ENCODE measurements at places on chromosomes 3 and 15.

DNA sequence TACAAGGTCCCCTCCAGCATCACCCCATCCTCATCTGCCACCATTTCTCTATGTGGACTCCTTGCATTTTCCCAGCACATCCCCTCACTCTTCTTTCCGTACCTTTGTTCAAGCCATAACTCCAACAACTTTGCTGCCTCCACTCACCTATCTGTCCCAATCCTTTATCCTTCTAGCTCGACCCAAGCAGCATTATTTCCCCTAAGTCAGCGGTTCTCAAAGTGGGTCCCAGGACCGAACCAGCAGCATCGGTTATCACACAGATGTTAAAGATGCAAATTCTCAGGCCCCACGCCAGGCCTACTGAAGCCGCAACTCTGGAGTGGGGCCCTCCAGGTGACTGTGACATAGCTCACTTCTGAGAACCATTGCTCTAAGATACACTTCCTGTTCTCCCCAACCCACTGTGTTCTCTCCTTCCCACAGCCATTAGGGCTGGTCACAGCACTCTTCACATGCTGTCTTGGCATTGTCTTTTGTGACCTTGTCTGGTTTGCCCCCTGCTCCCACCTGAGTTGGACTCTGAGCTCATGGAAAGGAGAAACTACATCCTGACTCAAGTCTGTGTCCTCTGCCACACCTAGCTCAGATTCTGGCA is 56.2 kb downstream of the AAGAB start:
- no peak for DNase-seq

DNA sequence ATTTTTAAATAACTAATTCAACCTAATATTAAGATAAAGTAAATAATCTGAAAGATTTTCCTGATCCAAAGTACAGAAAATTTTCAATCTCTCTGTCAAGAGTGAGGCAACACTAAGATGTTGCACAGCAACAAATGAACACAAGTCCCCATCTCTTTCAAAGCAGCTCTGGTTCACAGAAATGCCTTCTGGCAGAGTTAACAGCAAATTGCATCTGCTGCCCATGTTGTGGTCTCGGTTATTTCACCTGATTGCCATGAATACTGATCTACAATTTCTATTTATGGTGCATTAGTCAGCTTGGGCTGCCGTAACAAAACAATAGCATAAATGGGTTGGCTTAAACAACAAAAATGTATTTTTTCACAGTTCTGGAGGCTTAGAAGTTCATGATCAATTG is 167.3 kb downstream of the BCHE start:
- no peak for DNase-seq

DNA sequence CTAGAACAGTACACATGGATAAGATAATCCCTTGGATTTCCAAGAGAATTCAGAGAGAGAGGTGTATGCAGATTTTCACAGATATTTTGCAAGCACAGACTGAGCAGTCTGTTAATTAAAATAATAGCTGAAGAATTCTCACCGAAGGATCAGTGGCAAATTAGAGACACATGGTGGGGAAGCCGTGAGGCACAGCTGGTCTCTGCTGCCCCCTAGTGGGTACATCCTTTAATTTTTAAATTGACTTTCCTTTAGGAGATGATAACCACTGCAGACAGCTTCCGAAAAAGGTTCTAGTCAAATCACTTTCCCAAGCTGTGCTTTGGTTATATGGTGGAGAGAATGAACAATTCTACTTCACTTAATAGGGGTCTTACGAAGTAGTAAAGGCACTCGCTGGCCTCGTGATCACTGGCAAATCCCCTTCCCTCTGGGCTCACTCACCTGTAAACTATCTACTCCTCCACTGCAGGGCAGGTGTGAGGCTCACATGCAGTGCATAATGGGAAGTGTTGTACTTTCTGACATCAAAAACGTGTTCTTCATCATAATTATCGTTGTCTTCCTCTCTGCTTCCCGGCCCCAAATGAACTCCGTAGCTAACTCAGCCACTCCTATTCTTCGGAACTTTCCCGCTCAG is 19.5 kb downstream of the MESD start:
- peak; percentile 25 for DNase-seq

DNA sequence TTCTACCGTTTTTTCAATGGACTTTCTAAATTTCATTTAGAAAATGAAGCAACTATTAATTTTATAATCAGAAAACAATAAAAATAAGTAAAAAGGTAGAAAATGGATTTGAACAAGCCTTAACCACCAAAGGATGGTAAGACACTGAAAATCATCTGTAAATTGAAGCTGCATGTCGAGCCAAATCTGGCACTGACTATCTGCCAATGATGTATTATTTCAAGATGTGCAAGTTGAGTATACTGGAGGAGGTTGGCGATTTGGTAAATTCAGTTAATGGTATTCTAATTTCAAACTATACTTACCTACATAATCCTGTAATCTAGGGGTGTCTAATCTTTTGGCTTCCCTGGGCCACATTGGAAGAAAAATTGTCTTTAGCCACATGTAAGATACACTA is 93.5 kb downstream of the FMN1 start:
- no peak for DNase-seq

DNA sequence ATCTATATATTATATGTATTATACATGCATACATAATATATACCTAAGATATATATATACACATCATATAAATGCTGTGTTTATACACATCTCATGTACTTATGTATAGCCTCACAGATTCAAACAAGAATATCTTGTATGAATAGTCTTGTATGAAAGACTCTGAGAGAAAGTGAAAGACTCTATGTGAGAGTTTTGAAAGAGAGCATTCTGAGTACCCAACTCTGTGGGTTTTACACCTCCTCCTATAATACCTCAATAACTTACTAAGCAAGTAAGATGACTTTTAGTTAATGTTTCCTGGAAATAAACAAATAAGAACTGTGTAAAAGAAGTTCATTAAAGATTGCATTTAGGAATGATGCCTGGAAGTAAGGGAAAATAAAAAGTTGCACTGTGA is 108.1 kb upstream of the GMNC start:
- no peak for DNase-seq

- no peak for DNase-seq
These were observed 88.6 kb downstream of the ATP2B2 start for GRCh38 chr3:10416730-10417300.

DNA sequence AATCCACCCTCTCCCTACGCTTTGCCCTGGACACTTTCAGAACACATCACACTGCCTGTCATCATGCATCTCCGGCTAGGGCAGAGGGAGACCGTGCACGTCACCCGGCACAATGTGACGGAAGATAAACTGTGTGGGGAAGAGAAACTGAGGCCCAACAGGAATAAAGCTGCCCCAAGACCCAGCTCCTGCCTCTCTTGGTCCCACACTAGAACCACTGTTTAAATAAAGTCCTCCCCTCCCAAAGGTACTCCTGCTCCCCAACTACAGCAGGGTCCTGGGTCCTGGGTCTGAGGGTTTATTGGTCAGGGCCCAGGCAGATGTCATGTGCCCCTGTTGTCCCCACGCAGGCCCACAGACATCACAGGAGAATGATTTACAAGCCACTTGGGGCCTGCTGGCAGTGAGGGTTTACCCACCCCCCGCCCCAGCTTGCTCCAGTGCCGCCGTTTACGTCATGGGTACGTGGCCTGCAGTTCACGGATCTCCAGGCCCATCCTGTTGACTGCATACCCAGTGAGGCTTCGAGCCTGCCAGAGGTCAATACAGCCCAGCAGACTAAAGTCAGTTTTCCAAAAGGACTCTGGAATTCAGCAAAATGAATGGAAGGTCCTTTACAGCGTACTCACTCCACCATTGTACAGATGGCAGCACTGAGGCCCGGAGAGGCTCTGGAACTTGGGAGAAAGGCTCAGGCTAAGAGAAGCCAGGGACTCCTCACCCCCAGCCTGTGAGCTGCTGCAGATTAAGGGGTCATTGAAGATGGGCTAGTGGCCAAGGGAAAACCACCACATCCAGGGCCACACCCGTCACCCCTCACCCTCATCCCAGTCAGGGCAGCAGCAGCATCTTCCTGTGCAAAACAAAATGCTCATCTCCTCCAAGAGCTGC is 23.2 kb downstream of the ALS2CL start:
- DNase-seq, result no peak

- DNase-seq, result no peak
These were observed 3.3 kb upstream of the CD96 start for GRCh38 chr3:111538681-111539083.

- DNase-seq, result no peak
These were observed 86.3 kb upstream of the CDV3 start for GRCh38 chr3:133487204-133487603.
